Effector memory CD4-positive, alpha-beta T cell (primary cell): ENCODE measurements at places on chromosomes 11 and 22.
A peak's percentile ranks its signal among the peaks of the same experiment; 100 is the strongest.

- no peaks in the 10 kb centered on the region for H3K36me3 ChIP-seq
- H3K4me1 ChIP-seq, result no peaks in the 10 kb centered on the region
- H3K4me3 ChIP-seq, result no peak overlapping the region
- H3K27ac ChIP-seq, result no peak overlapping the region
- DNase-seq, result no peak
Measured at GRCh38 chr11:3962406-3962840, 107.0 kb downstream of the STIM1 start.

DNA sequence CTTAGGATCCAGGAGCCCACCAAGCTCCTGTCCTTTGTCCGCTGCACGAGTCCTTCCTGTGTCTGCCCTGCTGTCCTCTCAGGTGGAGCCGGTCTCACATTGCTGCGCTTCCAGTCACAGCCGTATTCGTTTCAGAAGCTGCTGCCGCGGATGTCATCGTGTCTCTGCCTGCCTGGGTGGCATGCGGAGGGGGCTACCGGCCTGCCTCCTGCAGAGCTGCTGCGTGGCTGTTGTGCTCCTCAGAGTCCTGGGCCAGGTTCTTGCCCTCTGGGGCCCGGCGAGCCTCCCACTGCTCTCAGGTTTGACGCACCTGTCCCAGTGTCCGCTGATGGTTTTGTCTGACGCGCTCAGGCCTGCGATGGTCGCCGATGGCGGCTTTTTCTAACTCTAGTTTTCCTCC lies 254.2 kb downstream of the TBC1D22A start:
- no peaks in the 10 kb centered on the region for H3K27me3 ChIP-seq
- H3K4me3 ChIP-seq, result no peak overlapping the region
- no peak overlapping the region for H3K27ac ChIP-seq

- no peak overlapping the region for H3K4me3 ChIP-seq
- peaks cover 8% of the 10 kb centered on the region for H3K4me1 ChIP-seq
- no peak overlapping the region for H3K27ac ChIP-seq
- peaks cover 24% of the 10 kb centered on the region for H3K27me3 ChIP-seq
Measured at GRCh38 chr11:12009617-12010321, 1.3 kb upstream of the DKK3 start.

DNA sequence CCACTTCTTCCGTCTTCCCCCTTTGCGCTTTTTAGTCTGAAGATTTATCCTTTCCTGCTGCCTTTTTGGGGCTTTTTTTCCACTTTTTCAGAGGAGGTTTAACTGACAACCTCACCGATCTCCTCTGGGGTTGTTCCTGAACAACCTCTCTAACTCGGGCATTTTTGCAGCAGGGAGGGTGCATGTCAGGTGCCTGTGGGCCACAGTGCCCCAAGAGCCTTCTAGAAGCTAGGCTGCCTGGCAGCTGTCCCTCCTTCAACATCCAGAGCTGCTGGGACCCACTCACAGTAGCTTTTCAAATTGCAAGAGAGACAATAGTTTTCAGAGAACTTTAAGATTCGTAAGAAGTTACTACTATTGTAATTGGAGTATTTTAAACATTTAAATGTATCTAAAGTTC lies 1112.4 kb upstream of the CNTN5 start:
- H3K4me3 ChIP-seq, result no peak overlapping the region
- no peak overlapping the region for H3K27ac ChIP-seq
- H3K36me3 ChIP-seq, result no peaks in the 10 kb centered on the region
- no peaks in the 10 kb centered on the region for H3K4me1 ChIP-seq

- peak overlapping the region; percentile 40 for H3K4me3 ChIP-seq
- no peak for DNase-seq
- H3K27ac ChIP-seq, result no peak overlapping the region
- no peaks in the 10 kb centered on the region for H3K36me3 ChIP-seq
Measured at GRCh38 chr11:13963169-13963948, 836 bp downstream of the SPON1 start.

DNA sequence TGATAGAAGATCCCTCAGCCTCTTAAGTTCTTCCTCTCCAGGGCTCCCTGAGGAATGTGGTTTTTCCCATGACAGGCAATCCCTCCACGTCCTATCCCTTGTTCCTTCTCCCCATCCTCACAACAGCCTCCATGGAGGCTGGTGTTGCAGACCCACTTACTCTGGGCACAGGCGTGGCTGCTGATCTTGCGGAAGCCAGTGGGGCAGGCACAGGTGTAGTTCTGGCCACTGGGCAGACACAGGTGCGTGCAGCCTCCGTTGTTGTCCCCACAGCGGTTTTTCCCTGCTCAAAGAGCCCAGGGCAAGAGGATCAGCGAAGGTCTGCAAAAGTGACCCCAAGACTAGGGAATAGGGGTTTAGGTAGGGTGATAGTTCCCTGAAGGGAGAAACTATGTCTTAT lies 29.1 kb downstream of the LRP4 start:
- H3K36me3 ChIP-seq, result no peaks in the 10 kb centered on the region
- no peak overlapping the region for H3K27ac ChIP-seq
- H3K4me1 ChIP-seq, result no peaks in the 10 kb centered on the region
- no peaks in the 10 kb centered on the region for H3K27me3 ChIP-seq
- no peak overlapping the region for H3K4me3 ChIP-seq
- DNase-seq, result no peak

DNA sequence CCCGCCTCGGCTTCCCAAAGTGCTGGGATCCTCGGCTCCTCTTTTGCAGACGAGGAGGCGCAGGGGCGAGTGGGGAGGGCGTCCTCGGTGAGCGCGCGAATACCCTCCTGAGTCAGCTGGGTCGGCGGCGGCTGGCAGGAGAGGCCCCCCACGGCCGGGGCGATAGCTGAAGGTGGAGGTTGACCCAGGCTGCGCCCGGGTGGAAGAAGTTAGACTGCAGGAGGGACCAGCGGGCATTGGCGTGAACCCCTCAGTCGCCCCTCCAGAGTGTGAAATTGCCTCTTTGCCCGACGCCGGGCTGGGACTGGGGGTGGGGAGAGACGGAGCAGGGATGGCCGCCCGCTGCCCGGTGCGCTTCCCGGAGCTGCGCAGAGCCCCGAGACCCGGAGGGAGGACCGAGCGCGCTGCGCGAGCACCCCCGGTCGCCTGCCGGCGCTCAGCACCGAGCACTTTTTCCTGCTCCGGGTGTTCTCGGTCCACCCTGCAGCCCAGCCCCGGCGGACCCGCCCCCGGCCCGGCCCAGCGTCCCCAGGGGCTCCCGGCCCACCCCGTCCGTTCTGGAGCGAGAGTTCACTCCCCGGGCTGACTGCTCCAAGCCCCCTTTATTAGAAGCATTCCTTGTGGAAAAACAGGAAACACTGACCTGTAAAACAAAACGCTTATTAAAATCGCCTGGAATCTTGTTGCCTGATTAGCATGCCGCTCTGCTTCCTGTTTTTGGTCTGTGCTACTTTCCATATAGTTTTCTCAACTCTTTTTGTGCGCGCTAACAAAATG lies 13.7 kb upstream of the CPT1A start:
- H3K4me1 ChIP-seq, result peaks cover 13% of the 10 kb centered on the region
- H3K36me3 ChIP-seq, result no peaks in the 10 kb centered on the region
- H3K4me3 ChIP-seq, result peak overlapping the region; percentile 42
- peaks cover 22% of the 10 kb centered on the region for H3K27me3 ChIP-seq

DNA sequence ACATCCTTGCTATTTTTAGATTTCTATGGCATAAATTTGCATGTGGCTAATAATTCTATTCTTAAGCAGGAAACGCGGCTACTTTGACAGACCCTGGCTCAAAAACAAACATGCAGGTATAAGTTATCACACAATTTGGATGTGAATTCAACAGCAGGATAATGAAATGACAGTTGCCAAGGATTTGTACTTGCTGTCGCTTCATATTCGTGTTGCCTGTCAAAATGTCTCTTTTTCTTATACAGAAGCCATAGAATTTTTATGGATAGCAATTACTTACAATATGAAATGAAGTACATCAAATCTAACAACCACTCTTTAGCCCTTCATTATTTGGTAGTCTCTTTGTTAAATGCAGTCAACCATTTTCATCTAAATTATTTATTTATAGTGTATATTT lies 46.4 kb downstream of the DCDC1 start:
- H3K4me1 ChIP-seq, result no peaks in the 10 kb centered on the region
- no peak for DNase-seq
- no peak overlapping the region for H3K27ac ChIP-seq
- H3K4me3 ChIP-seq, result no peak overlapping the region

GRCh38 chr11:19666951-19667350 lies 45.7 kb upstream of the NAV2 start:
- H3K27ac ChIP-seq, result no peak overlapping the region
- H3K27me3 ChIP-seq, result no peaks in the 10 kb centered on the region
- H3K4me3 ChIP-seq, result no peak overlapping the region

GRCh38 chr22:36580371-36580770 lies 51.4 kb upstream of the EIF3D start:
- no peaks in the 10 kb centered on the region for H3K4me1 ChIP-seq
- H3K27me3 ChIP-seq, result peaks cover 4% of the 10 kb centered on the region
- no peak overlapping the region for H3K4me3 ChIP-seq
- H3K36me3 ChIP-seq, result no peaks in the 10 kb centered on the region
- H3K27ac ChIP-seq, result no peak overlapping the region
- no peak for DNase-seq

DNA sequence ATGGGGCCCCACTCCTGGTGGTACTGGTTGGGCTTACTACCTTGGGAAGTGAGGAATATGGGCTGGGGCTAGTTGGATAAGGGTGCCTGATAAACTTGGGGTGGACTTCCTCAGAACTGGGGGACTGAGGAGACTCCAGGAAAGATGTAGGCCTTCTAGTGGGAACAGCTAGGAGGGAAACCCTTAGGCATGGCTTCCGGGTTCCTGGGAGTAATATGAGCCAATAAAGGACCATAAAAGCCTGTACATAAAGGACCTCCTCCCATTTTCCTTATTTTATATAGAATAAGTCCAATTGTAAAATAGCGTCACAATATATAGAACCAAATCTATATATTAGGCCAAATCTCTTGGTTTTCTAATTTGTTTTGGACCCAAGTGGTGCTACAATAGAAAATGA lies 18.4 kb upstream of the RNASEH2C start:
- no peaks in the 10 kb centered on the region for H3K27me3 ChIP-seq
- H3K4me3 ChIP-seq, result no peak overlapping the region
- H3K27ac ChIP-seq, result no peak overlapping the region
- H3K36me3 ChIP-seq, result no peaks in the 10 kb centered on the region
- no peak for DNase-seq
- H3K4me1 ChIP-seq, result no peaks in the 10 kb centered on the region

- DNase-seq, result no peak
- no peak overlapping the region for H3K27ac ChIP-seq
- no peaks in the 10 kb centered on the region for H3K4me1 ChIP-seq
- peak overlapping the region; percentile 48 for H3K4me3 ChIP-seq
- H3K36me3 ChIP-seq, result no peaks in the 10 kb centered on the region
- no peaks in the 10 kb centered on the region for H3K27me3 ChIP-seq
Measured at GRCh38 chr11:5809122-5809519, 397 bp downstream of the OR52N2 start.

DNA sequence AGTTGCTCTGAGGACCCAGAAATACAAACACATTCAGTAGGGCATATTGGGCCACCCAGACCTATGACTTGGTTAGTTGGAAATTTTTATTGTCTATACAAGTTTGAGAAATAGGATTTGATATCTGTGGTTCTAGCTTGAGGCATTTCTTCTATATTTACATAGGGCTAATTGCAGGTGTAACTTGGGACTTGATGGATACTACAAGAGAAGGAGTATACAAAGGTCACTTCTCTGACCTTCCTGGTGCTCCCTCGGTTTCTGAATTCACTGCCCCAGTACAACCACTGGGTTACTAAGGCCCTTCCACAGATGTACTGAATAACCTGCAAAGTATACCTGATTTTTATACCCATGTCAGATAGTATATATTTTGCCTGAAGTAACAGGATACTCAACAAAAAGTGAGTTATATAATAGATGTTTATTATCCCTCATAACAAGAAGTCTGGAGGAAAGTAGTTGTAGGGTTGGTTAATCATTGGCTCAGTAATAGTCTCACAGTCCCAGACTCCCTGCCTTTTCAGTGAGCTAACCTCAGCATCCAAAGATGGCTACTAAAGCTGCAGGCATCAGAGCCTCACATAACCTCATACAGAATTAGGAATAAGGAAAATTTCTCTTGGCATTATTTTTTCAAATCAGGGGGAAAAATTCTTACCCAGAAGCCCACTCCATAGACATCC lies 8.8 kb upstream of the PGR start:
- no peaks in the 10 kb centered on the region for H3K4me1 ChIP-seq
- DNase-seq, result no peak
- H3K27ac ChIP-seq, result no peak overlapping the region
- H3K4me3 ChIP-seq, result no peak overlapping the region
- H3K36me3 ChIP-seq, result no peaks in the 10 kb centered on the region

DNA sequence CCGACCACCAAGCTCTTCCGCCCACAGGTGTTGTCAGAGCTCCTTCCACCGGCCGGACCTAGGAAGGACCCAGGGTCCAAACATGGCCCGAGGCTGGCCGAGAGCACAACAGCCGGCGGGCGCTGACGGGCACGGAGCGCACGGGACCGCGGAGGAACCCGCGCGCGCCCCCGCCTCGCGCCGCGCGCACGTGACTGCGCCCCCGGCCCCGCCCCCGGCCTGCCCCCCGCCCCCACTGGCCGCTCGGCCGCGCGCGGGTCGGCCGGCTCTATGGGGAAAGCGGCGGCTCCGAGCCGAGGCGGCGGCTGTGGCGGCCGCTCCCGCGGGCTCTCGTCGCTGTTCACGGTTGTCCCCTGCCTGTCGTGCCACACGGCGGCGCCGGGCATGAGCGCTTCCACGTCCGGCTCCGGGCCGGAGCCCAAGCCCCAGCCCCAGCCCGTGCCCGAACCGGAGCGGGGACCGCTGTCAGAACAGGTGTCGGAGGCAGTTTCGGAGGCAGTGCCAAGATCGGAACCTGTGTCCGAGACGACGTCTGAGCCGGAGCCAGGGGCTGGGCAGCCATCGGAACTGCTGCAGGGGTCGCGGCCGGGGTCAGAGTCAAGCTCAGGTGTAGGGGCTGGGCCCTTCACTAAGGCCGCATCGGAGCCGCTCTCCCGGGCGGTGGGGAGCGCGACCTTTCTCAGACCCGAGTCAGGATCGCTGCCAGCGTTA lies at the start of gene OSBP2:
Gene OSBP2 (plus strand): TSS at position 235 of the 711 bp plus-strand sequence. CDS start 36 bp downstream, at position 271.
- H3K4me1 ChIP-seq, result peaks cover 7% of the 10 kb centered on the region
- no peaks in the 10 kb centered on the region for H3K27me3 ChIP-seq
- H3K36me3 ChIP-seq, result no peaks in the 10 kb centered on the region
- no peak within 1 kb of the TSS for H3K27ac ChIP-seq
- no peak for DNase-seq

DNA sequence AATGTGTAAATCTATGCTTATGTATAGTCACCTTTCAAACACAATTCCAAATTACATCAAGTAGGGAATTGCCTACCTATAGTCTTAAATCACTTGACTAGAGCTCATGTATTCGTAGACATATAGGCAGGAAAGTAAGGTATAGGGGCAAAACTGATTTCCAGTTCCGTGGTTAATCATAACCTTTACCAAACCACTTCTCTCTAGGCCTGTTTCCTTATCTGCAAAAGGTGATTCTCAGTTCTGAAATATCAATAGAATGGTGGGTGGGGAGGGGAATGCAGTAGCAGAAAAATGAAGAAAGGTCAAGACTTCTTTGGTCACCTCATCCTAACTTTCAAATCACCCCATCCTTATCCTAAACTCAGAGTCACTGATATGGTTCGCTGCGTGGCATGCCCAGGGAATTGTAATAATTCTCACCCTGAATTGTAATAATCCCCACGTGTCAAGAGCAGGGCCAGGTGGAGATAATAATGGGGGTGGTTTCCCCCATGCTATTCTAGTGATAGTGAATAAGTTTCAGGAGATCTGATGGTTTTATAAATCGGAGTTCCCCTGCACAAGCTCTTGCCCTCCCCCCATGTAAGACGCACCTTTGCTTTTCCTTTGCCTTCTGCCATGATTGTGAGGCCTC lies 1.9 kb upstream of the ANO5 start:
- H3K36me3 ChIP-seq, result no peaks in the 10 kb centered on the region
- H3K4me1 ChIP-seq, result no peaks in the 10 kb centered on the region
- no peak overlapping the region for H3K27ac ChIP-seq
- DNase-seq, result no peak
- peaks cover 9% of the 10 kb centered on the region for H3K27me3 ChIP-seq

- H3K36me3 ChIP-seq, result no peaks in the 10 kb centered on the region
- no peak for DNase-seq
- H3K27me3 ChIP-seq, result no peaks in the 10 kb centered on the region
Measured at GRCh38 chr11:100774132-100774531, 87.0 kb downstream of the ARHGAP42 start.
